Motor neuron (in vitro differentiated cells): ENCODE measurements at places on chromosomes 11 and 22. TPM values are rescaled to one million over a fixed set of nuclear protein-coding genes. Genes with fewer than 3 reads are reported as not detected.

CCDC157 gene
- 3.3 and 4.6 TPM in 2 replicates for total RNA-seq

PYGM gene
- total RNA-seq: 3.5 and 4.0 TPM in 2 replicates

- ATAC-seq: peak; percentile 30
Observed at GRCh38 chr11:11520231-11521015, 101.4 kb downstream of the GALNT18 start.

DNA sequence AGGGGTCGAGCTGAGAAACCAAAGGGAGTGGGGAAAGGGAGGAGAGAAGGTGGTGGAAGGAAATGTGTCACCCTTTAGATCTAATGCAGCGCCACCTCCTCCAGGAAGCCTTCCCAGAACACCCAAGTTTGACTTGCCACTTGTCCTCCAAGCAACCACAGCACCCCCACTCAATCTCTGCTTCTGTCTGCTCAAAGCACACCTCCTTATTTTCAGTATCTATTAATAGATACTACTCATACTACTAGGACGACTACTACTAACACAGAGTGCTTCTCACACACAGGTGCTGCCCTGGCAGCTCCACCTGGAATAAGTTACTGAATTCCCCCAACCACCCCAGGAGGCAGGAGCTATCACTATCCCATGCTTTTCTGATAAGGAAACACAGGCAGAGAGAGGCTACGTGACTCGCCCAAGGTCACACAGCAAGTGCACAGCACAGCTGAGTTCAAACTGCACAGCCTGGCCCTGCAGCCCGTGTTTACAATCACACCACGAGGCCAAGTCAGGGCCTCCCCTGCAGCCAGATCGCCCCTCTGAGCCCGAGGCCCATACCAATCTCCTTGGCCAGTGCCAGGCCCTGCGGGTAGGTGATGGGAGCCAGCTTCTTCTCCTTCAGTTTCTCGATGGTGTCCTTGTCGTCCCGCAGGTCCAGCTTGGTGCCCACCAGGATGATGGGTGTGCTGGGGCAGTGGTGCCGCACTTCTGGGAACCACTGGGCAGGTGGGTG, 13.2 kb downstream of the RAC2 start:
- ATAC-seq: no peak

DNA sequence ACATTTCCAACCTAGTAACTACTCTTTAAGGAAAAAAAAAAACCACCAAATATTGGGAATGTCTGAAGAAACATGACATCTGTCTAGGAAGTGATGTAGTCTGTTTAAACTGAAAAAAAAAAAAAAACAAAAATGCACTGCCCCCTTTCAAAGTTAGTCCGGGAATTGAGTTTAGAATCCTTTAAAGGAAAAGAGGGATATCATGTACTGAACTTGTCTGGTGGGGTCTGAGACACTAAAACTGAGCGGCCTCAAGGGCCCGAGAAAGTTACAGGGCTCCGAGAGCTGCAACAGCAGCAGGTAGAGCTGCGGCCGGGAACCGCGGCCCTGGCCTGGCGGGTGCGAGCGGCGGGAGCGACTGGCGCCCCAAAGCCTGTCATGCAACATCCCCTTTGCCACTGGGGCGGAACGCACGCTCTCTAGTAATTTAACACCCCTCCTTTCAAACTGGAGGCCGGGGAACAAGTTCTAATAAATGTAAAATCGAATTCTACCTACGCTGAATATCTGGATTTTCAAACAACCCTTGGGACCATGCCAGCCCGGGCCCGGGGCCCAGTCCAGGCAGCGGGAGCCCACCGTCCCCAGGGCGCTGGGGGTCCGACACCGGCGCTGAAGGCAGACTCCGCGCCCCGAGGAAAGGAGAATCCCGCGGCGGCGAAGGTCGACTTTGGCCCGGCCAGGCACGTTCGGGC, 736 bp downstream of the RDX start:
- peak; percentile 49 for ATAC-seq

DNA sequence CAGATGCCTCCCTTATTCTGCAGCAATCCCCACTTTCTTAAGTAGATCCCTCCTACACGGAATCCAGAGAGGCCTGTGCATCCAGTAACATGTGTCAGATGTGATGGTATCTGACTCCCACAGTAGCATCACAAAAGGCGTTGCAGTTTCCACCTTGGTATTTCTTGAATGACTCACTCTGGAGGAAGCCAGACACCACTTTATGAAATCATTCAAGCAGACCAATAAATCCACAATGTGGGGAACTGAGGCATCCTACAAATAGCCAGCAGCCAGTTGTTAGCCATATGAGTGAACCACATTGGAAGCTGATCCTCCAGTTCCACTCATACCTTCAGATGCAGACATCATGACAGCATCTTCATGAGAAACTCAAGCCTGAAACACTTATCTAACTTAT, 798.1 kb downstream of the OPCML start:
- no peak for ATAC-seq

- no peak for ATAC-seq
Observed at GRCh38 chr22:50118129-50118528, 28.3 kb downstream of the MOV10L1 start.

GRCh38 chr11:294780-295179, 4.5 kb downstream of the IFITM5 start:
- ATAC-seq: no peak

DTX4 gene
- 64.5 and 89.5 TPM in 2 replicates for total RNA-seq

DNA sequence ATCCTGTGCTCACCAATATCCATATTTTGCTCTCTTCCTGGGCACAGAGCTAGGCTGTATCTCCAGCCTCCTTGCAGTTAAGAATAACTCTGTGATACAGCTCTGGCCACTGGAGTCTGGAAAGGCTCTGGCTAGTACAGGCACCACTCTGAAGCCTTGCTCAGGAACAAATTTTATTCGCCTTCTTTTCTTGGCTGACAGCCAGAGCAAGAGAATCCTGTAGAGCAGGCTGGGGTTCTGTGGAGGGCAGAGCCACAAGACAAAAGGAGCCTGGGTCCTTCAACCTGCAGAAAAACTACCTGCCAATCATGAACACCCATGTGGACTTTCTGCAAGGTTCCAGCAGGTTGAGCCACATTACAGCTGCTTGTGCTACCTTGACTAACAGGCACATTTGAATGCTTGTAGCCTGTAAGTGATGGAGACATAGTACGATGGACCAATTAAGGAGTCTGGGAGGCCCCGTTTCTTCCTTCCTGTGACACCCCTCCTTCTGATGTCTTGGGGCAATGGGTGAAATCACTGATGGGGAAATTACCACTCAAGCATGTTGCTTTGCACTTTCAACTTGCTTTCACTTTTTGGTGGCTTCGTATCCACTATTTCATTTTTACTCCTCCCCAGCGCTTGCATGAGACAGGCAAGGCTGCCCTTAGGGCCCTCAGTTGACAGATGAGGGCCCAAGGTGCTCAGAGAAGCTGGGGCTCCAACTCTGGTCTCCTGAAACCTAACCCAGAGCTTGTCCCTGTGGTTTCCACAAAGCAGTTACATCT, 267.2 kb upstream of the SYN3 start:
- no peak for ATAC-seq

DNA sequence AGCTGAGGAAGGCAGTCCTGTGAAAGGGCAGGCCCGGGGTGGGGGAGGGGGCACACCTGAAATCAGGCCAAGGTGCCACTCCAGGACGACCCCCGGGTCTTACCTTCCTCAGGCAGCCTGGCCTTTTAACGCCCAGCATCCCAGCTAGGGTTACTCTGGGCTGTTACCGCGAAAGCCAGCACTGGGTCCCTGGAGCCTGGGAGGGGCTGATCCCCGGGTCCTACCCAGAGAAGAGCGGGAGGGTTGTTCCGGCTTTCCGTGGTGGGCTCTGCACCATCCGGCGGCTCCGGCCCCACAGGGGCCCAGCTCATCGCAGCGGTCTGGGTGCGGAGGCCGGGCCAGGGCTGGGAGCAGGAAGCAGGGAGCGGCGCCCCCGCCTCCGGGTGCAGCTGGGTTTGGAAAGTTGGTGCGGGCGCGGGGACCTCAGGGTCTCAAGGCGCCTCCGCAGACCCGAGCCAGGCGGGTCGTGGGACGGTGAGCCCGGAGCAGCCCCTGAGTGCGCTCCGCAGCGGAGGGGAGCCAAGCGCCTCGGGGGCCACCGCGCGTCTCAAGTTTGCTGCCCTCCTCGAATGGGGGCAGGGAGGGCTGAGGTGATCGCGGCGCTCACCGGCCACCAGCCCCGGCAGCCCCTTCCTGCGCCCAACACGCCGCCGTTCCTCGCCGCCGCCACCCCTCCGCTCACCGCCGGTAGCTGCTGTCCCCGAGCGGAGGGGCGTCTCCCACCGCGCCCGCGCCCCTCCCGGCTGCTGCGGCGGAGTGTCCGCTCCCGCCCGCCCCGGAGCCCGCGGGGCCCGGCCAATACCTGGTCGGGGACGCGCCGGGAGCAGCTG, 831 bp downstream of the CHST1 start:
- peak; percentile 29 for ATAC-seq

GRCh38 chr22:31583861-31584485, 78.0 kb downstream of the PISD start:
- ATAC-seq: no peak

GRCh38 chr11:92702037-92702804, 267.2 kb upstream of the MTNR1B start:
- ATAC-seq: no peak

- no peak for ATAC-seq
Observed at GRCh38 chr22:17115945-17116565, 5.1 kb downstream of the TMEM121B start.

DNA sequence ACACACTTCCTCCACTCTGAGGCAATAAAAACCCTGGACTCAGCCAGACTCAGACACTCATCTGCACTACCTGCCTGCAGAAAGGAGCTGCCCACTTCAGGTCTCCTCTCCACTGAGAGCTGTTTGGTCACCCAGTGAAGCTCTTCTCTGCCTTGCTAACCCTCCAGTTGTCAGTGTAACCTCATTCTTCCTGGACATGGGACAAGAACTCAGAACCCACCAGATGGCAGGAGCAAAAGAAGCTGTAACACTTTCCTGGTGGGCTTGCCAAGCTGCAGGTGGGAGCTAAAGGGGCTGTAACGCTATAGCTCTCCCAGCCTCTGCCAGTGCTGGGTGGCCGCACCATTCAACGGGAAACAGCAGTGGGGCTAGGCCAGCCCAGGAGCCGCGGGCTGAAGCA, 89.7 kb downstream of the CCDC73 start:
- no peak for ATAC-seq

- ATAC-seq: no peak
Observed at GRCh38 chr11:15585602-15586331, 471.0 kb downstream of the INSC start.

DNA sequence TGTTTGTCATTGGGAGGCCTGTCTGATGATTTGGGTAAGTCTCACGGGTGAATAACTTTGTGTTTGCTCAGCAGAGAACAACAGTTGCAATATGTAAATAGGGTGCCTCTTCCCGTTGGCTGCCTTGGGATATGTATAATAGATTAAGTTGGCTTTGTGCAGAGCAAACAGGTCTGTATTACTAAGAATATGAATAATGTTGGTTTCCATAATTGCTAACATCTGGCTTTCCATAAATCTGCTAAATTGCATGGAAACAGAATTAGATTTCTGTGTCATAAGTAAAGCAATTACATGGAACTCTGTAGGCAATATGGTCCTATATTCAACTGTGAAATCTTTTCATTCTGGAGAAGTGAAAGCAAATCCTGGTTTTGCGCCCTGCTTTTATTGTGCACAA, 636.0 kb upstream of the ANO5 start:
- ATAC-seq: peak; percentile 99
